Neural crest cell (in vitro differentiated cells): ENCODE measurements at places on chromosomes 13 and 19. TPM values are rescaled to one million over a fixed set of nuclear protein-coding genes. Genes with fewer than 3 reads are reported as not detected.

The C19orf73 gene
- total RNA-seq, result 1.0 and 1.3 TPM in 2 replicates

The TSHZ3 gene
- 2.4 and 3.0 TPM in 2 replicates for total RNA-seq

The PCDH9 gene
- total RNA-seq, result 6.3 and 7.3 TPM in 2 replicates

The PSG6 gene
- not detected in 2 replicates for total RNA-seq

The ELAVL3 gene
- total RNA-seq, result 39.7 and 42.8 TPM in 2 replicates

The F7 gene
- 1.0 and 1.2 TPM in 2 replicates for total RNA-seq

The KCNN4 gene
- 2.2 and 2.8 TPM in 2 replicates for total RNA-seq

The AP1M1 gene
- 97.6 and 104 TPM in 2 replicates for total RNA-seq

The SHC2 gene
- total RNA-seq, result 39.0 and 45.2 TPM in 2 replicates
